ENCODE measurements at places on chromosomes 11 and 22. TPM values are rescaled to one million over a fixed set of nuclear protein-coding genes. Genes with fewer than 3 reads are reported as not detected.

The MRGPRX4 gene
- total RNA-seq: not detected

- no peak for DNase-seq
- H3K4me1 ChIP-seq: no peaks in the 10 kb centered on the region
- H3K27me3 ChIP-seq: no peaks in the 10 kb centered on the region
- no peaks in the 10 kb centered on the region for H3K36me3 ChIP-seq
- no peak overlapping the region for H3K27ac ChIP-seq
Observed at GRCh38 chr22:48262596-48263430, 1500.4 kb downstream of the TBC1D22A start.

The MS4A7 gene
- 81.8 TPM for total RNA-seq

The BARX2 gene
- total RNA-seq: not detected

DNA sequence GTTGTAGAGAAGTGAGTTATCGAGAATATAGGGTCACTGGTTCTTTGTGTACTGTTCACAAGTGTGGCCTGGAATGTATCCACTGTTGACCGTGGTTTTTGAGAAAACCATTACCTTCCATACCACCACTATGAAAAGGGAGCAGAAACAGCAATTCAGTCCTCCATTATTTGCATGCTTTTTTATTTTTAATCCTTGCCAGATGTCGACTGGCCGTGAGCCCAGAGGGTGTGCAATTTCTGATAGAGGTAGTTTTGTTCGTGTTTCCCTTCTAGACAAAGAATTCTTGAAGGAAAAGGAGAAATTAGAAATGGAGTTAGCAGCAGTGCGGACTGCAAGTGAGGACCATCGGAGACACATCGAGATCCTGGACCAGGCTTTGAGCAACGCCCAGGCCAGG is 81.7 kb downstream of the AMOTL1 start:
- H3K4me3 ChIP-seq: peak overlapping the region; percentile 25
- peaks cover 59% of the 10 kb centered on the region for H3K4me1 ChIP-seq
- peaks cover 16% of the 10 kb centered on the region for H3K36me3 ChIP-seq

The GPR83 gene
- total RNA-seq: not detected

The ARHGAP42 gene
- total RNA-seq: 13.8 TPM

DNA sequence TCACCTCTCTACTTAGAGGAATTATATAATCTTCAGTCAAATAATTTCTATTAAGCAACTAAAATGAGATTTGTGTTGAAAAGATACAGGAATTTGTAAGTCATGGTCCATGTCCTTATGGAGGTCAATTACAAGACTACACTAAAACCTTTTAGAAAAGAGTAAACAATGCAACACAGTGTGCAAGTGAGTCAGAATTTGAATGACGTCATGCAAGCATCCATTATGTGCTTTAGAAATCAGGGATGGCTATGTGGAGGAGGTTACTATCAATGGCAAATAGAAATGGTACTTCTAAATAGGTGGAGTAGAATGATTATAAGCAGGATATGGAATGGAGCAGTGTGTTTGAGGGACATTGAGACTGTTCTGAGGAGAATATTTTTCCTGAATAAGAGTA is 16.6 kb downstream of the OR10D3 start:
- peaks cover 9% of the 10 kb centered on the region for H3K4me1 ChIP-seq
- H3K27ac ChIP-seq: no peak overlapping the region
- no peaks in the 10 kb centered on the region for H3K27me3 ChIP-seq
- H3K4me3 ChIP-seq: no peak overlapping the region
- no peaks in the 10 kb centered on the region for H3K36me3 ChIP-seq
- no peak for DNase-seq
